ENCODE measurements at places on chromosomes 11 and 22. TPM values are rescaled to one million over a fixed set of nuclear protein-coding genes. Genes with fewer than 3 reads are reported as not detected.

The SLC22A24 gene
- not detected for total RNA-seq

The CCDC73 gene
- not detected for total RNA-seq

The LARGE2 gene
- total RNA-seq = 4.6 TPM

The C11orf42 gene
- not detected for total RNA-seq

The OR10AG1 gene
- total RNA-seq = not detected

The TRIM34 gene
- total RNA-seq = 13.5 TPM

The OR4P4 gene
- total RNA-seq = not detected

The P2RX6 gene
- total RNA-seq = 1.6 TPM

The SPON1 gene
- total RNA-seq = 2.6 TPM

The LRRC75B gene
- 0.72 TPM for total RNA-seq

The KCNJ11 gene
- total RNA-seq = 0.51 TPM

The TTC38 gene
- total RNA-seq = 7.2 TPM

The SORL1 gene
- 422 TPM for total RNA-seq

The SCN4B gene
- not detected for total RNA-seq

The TSSK2 gene
- not detected for total RNA-seq

The ANO1 gene
- 0.33 TPM for total RNA-seq

The SLC22A6 gene
- not detected for total RNA-seq

The MPPED1 gene
- not detected for total RNA-seq

The MS4A6A gene
- 1.5 TPM for total RNA-seq

The GRAP2 gene
- total RNA-seq = 144 TPM

The BAIAP2L2 gene
- 3.2 TPM for total RNA-seq

The OTOG gene
- not detected for total RNA-seq

The AMOTL1 gene
- total RNA-seq = 1.2 TPM

The GGTLC2 gene
- total RNA-seq = not detected

The CRACR2B gene
- 1.5 TPM for total RNA-seq

The SVIP gene
- total RNA-seq = 48.4 TPM

The OR6X1 gene
- total RNA-seq = not detected

The TIMP3 gene
- 0.13 TPM for total RNA-seq

The SMIM35 gene
- 0.47 TPM for total RNA-seq

The OR6M1 gene
- total RNA-seq = not detected

The LRRC32 gene
- total RNA-seq = 0.77 TPM

The MALAT1 gene
- 33,585 TPM for total RNA-seq

The C11orf97 gene
- total RNA-seq = not detected

The MMP13 gene
- not detected for total RNA-seq

The KLHL35 gene
- total RNA-seq = 1.7 TPM

The USP2 gene
- 0.44 TPM for total RNA-seq

The AHNAK gene
- total RNA-seq = 636 TPM

The CATSPER1 gene
- total RNA-seq = not detected

The SNX32 gene
- total RNA-seq = 1.1 TPM

The TREH gene
- not detected for total RNA-seq

The IL17REL gene
- total RNA-seq = 0.10 TPM

The ASCL2 gene
- 0.89 TPM for total RNA-seq

The RNF215 gene
- total RNA-seq = 8.4 TPM

The OR5A1 gene
- not detected for total RNA-seq

The NXPE1 gene
- total RNA-seq = not detected

The CRYBB2 gene
- total RNA-seq = not detected

The CD3E gene
- total RNA-seq = 596 TPM

The HORMAD2 gene
- total RNA-seq = not detected

The MAP6 gene
- total RNA-seq = 0.19 TPM

The PGA5 gene
- total RNA-seq = not detected

The TIGD3 gene
- total RNA-seq = 1.3 TPM

The KCNJ1 gene
- not detected for total RNA-seq

The OR8I2 gene
- not detected for total RNA-seq

The C11orf86 gene
- total RNA-seq = not detected

The OR51I1 gene
- total RNA-seq = not detected

The CHST1 gene
- total RNA-seq = not detected

The NUDT8 gene
- 8.0 TPM for total RNA-seq

The ST3GAL4 gene
- 3.6 TPM for total RNA-seq
